AG09309 (cell line): ENCODE measurements at places on chromosomes 12 and 14.

DNA sequence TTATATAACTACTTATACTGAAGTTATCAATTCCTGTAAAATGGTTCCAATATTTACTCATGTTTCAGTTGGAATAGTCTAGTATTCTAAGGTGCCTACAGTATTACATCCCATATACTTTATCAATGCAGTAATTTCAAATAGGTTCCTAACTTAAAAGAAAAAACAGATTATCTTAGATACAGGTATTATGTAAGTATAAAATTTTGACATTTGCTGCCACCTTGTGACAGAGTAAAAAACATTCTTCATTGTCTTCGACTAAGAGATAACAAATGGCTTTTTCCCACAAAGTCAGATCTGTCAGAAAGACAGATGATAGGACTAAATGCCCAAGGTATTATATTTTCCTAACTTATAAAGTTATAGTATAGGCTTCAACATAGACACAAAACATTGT is 78.7 kb downstream of the TXNDC16 start:
- DNase-seq, result peak; percentile 23

- DNase-seq, result no peak
Observed at GRCh38 chr12:52070185-52070925, 577 bp downstream of the ATG101 start.

DNA sequence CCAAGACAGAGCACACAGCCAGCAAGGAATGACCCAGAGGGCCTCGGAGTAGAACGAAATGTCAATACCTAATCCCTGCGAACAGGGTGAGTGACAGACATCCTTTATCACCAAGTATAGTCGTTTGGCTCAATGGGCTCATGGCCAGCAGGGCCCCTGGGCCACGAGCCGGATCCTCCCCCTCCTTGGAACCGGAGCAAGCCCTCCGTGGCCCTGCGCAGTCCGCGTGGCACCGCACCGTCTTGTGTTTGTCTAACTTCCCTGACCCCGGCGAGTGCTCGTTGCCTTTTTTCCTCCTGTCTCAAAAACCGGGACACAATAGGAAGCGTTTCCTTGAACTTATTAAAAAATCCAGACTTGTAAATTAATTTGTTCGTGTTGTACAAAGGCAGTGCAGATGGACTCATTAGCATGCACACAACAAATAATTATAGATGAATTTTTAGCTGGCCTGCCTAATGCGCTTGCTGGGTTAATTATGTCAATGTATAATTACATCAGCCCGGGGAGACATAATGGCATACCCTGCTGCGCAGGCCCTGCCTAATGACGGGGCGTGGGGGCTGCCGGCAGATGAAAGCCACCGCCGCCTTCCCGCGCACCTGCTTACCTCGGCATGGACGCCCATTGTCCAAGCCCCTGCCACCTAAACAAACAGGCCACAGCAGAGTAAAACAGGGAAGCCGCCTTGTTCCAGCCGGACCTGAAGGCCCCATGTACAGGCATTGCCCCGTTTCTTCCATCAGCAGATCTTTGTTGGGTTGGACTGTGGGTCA is 81.6 kb downstream of the PHETA1 start:
- DNase-seq, result no peak

DNA sequence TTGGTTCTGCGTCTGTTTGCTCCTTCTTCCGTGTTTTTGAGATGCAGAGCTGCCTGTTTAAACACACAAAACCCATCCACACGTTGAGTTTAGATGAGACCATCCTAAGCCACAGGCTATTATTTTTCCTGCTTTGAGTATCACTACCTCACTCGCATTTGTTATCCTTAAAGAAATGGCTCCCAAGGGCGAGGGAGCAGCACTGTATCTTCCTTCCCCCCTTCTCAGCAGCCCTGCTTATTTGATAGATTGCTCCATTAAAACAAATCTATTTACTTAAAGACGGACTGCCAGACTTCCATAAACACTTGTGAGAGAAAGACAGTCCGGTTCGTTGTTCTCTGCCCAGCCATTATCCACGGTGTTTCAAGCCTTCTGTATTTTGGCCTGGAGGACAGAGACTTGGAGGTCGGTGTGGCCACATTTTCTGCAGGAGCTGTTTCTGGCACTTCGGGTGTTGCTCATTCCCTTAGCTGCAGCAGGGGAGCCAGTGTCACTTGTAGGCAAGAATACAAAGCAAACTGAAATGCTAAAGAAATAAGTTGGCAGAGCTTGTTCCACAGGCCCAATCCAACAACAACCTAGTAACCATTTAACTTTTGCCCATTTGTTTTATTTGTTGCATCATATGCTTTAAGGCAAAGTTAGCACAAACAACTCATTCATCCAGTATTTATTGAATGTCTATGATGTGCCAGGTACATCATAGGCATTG is 275.4 kb downstream of the TTC6 start:
- DNase-seq, result no peak

DNA sequence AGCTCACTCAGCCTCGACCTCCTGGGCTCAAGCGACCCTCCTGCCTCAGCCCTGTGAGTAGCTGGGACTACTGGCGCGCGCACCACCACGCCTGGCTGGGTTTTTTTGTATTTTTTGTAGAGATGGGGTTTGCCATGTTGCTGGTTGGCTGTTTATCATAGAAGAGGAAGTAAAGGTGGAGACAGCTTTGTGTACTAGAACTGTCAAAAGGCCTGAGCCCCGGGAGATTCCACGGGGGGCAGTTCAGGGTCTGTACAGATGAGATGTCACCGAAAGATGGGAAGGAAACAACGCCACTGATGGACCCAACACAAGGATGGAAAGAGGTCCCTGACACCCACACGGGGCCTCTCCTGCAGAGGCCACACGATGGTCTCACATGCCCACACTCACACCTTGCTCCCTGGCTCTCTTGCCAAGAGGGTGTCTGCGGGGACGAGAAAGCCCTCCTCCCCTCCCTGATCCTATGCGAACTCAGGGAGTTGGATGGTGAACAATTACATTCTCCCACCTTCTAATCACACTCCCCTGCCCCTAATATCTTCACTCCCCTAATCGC is 66.6 kb downstream of the KDM2B start:
- no peak for DNase-seq

- DNase-seq, result no peak
Observed at GRCh38 chr12:14272956-14273912, 92.2 kb upstream of the ATF7IP start.

- no peak for DNase-seq
Observed at GRCh38 chr12:32947206-32948067, 50.9 kb upstream of the PKP2 start.
